ENCODE measurements at places on chromosomes 5 and 9. TPM values are rescaled to one million over a fixed set of nuclear protein-coding genes. Genes with fewer than 3 reads are reported as not detected.

The ZFP2 gene
- 1.4 TPM for polyA plus RNA-seq

The STC2 gene
- polyA plus RNA-seq = 25.4 TPM

The ORM2 gene
- 0.76 TPM for polyA plus RNA-seq

The SPATA31E1 gene
- 0.05 TPM for polyA plus RNA-seq

The SLC45A2 gene
- polyA plus RNA-seq = not detected

The DIMT1 gene
- polyA plus RNA-seq = 56.5 TPM

The SLC46A2 gene
- not detected for polyA plus RNA-seq

The MIER3 gene
- polyA plus RNA-seq = 12.0 TPM

Measured in GM23338 (cell line).